ENCODE measurements at places on chromosomes 1 and 21.

DNA sequence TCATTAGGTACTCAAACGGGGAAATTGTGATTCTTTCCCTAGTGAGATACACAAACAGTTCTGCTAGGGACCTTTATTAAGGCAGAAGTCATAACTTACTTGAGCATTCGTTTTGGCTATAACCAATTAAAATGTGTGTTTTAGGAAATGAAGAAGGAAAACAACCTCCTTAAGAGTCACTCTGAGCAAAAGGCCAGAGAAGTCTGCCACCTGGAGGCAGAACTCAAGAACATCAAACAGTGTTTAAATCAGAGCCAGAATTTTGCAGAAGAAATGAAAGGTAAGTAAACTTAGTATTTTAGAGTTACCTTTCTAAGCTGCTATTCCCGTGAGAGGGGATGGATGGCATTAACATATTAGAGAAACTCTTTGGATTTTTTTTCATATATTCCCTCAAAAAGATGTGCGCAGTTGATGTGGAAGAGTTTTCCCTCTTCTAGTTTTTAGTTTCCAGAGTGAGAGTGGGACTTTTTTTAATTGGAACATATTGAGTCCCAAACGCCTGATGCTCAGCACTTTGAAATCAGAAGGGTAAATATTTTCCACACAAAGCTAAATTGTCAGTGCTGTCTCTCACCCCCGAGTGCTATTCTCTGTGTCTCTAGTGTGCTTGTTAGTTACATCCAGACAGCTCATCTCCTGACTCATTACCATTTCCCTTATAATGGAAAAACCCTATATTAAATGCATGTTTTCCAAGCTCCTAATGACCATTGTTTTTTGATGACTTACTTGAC lies 34.9 kb downstream of the CENPF start:
- DNase-seq, result no peak

DNA sequence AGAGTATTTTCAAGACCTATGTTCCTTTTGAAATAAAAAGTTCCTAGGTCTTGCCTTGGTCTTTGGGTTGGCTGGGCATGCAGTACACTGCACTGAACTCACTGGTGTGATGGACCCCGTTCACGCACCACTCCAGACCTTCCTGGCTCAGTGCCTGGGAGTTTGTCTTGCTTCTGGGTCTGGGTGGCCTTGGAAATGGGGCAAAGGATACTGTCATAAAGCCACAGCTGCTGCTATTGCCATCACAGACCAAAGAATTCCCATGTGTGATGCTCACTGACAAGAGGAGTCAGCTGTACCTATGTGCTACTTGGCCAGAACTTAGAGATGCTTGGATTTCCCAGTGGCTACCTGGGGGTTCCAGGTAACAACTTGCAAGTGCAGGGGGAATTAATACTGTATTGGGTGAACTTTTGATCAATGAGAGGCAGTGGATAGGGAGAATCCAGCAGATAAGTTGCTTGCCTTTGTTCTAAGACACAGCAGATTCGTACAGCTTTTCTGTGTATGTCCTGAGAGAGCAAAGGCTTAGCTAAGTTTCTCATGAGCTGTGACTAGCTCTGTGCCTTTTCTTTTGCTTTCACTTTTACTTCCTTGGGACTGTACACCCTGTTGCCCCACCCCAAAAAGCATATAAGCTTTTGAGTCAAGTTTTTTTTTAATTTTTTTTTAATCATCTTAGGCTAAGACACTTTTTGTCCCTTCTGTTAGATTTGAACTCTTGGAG lies 115.3 kb downstream of the RUNX1 start:
- DNase-seq, result no peak

DNA sequence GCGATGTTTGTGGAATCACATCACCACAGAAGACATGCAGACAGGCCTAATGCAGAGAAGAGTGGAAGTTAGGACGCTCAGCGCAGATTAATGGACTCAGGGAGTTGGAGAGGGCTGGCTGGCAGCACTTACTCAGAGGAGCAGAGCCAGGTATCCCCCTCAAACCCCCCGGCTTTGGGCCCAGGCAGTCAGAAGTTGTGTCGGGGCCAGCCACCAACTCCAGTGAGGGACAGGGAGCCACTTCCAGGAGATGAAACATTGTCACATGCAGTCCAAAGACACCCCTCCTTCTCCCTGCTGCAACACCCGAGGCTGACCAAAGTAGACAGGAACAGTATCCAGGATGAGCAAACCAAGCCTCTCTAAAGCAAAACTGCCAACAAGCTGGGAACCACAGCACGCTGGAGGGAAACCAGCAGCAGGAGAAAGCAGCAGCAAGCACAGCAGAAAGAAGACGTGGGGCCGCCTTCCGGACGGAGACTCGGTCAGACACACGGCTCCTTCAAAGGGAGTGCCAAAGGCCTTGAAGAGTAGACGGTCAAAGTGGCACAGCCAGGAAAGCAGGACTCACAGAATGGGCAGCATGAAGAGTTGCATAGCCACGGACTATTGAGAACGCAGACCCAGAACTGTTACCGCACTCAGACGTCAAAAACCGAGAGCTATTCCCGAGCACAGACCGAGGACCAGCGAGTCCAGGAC lies 149.3 kb downstream of the PCBP3 start:
- no peak for DNase-seq

- DNase-seq, result peak; percentile 14
Observed at GRCh38 chr1:221439747-221440501, 302.0 kb downstream of the DUSP10 start.

GRCh38 chr1:226790545-226791181 lies 51.6 kb upstream of the ITPKB start:
- no peak for DNase-seq

DNA sequence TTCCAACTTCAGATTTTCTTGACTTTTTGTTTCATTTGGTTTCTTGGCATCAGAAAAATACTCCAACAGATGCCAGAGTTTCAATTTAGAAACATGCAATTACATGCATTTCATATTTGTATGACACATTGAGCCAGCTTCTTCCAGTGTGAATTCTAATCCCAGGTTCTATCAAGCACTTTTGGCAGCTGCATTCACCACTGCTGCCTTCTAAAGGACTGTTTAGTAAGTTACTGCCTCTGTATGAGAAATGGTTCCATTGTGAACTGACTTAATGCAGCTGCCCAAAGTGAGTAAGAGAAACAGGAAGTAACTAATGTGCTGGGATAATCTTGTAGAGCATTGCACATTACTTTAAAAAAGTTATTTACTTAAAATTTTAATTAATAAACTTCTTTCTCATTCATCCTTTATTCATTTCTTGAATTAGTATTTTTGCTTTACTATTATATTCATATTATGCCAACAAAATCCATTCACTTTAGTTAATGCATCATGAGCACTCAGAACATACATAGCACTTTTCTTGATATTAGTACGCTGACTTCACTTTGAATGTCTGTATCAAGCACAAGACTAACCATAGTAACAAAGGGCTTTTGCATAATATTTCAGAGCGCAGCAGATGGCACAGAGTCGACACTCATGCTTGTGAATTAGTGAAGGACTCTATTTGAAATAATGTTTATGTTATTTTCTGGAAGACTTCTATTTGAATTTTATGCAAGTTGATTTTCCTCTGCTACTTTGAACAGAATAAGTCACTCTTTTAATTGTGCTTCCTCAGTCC lies 9.8 kb downstream of the RGS18 start:
- no peak for DNase-seq

DNA sequence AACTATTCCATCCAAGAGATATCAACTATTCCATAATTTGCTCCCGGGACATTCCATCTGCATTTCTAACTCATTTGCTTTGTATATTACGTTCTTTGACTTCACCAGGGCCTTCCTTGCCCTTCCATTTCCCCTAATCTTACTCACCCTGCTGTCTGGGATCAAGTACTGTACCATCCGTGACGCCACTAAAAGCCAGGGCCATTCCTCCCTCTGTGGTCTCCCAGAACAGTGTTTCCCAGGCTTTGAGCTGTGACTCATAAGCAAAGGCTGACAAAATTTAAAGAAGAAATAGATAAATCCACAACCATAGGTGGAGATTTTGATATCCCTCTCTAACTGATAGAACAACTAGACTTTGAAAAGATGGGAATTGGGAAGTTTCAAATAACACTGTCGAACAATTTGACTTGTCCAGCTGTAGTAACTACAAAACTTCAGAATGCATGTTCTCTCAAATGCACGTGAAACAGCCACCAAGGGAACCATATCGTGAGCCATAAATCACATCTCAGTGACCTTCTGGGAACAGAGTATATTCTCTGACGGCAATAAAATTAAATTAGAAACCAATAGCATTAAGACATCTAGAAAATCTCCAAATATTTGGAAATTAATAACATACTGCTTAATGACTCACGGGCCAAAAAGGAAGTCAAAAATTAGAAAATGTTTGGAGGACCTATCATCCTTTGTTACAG lies 501.0 kb downstream of the SETD4 start:
- DNase-seq, result no peak

- DNase-seq, result no peak
Observed at GRCh38 chr1:27391511-27392095, 819 bp upstream of the GPR3 start.

- no peak for DNase-seq
Observed at GRCh38 chr1:211285196-211285595, 26.0 kb downstream of the RCOR3 start.

- DNase-seq, result no peak
Observed at GRCh38 chr1:3172431-3173380, 103.7 kb downstream of the PRDM16 start.

DNA sequence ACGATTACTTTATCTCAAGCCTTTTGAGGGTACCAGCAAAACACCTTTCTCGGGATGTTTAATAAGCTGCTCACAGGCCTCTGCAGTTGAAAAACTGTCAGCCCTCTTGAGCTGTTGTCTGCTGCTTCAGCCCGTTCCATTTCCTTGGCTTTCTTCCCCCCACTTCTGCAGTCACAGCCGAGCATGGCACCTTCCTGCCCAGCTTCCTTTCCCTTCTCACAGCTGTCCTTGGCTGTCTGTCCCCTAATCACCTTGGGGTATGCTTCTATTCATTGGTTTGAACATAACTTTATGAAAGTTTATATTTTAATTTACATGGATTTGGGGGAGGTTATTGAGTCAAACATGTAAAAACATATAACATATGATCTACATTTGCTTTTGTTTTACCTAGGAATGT lies 6.9 kb upstream of the PROX1 start:
- no peak for DNase-seq

- no peak for DNase-seq
Observed at GRCh38 chr21:44931137-44931500, 8.7 kb upstream of the SLX9 start.

- DNase-seq, result no peak
Observed at GRCh38 chr1:76919085-76919484, 51.8 kb downstream of the ST6GALNAC5 start.

DNA sequence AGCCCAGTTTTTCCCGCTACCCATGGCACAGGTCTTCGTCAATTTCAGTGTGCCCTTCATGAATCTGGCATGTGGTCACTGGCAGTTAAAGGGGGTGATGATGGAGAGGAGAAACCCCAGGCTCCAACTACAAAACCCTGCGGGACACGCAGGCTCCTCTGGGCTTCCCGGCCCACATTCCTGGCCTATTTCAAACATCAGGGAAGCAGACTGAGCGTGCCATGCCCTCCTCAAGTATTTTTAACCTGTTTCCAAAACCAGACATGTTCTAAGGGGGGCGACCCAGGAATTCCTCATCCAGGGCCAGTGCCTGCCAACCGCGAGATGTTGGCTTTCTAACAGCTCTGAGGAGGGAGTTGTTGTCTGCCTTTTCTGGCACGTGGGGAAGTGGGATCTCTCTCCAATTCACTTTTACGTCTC lies 85.1 kb downstream of the CAPZB start:
- no peak for DNase-seq

- no peak for DNase-seq
Observed at GRCh38 chr21:45892156-45892915, 89.2 kb upstream of the COL6A1 start.

DNA sequence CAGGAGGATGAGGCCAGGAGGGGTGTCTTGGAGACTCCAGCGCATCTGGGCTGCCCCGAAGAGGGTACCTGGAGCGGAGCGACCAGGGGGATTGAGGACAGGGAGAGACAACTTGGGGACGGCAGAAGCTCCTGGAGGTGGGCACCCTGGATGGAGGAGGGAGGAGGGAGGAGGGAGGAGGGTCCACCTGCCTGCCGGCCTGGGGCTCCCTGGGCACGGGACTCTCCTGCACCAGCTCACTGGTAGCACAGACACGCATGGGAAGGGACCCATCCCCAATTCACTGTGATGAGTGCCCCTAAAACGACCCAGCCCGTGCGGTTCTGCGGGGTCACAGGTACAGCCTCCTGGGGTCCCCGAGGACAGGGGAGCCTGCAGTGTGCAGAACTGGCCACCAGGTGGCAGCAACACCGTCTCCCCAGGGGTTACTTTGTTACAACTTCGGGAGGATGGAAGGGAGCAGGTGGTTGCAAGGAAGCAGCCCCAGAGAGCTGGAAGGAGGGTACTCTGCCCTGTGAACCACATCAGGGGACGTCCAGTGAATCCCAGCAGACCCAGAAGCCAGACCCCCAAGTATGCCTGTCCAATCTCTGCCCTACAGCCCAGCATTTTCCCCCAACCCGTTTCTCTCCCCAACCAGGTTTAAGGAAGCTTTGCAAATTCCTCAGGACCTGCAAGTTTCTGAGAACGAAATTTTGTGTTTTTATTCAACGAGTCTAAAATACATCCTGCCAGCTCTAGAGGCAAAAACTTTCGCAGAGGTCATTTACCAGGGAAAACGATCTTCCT lies 482.4 kb downstream of the NPHP4 start:
- peak; percentile 53 for DNase-seq

- no peak for DNase-seq
Observed at GRCh38 chr1:226934483-226935237, 5.4 kb upstream of the COQ8A start.

GRCh38 chr1:4701276-4701675 lies 46.9 kb downstream of the AJAP1 start:
- no peak for DNase-seq

DNA sequence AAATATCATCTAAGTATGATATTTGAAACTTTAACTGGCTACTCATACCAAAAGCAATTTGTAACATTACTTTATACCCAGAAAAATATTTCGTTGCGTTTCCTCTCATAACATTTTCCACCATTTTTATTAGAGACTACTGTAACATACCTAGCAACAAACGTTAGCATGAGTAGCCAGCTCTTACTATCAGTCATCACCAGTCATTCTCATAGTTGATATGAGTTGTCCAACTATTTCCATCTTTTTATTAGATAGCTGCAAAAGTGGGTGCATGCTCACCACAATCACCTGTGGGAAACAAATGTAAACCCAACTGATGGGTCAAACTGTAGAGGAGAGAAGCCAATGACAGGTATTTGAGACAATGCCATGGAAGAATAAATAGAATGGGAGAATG lies 114.6 kb downstream of the AKT3 start:
- DNase-seq, result no peak
